ENCODE measurements at places on chromosomes 2 and 18.

- no peak for DNase-seq
These were observed 32.8 kb downstream of the FAM124B start for GRCh38 chr2:224369028-224369632.

DNA sequence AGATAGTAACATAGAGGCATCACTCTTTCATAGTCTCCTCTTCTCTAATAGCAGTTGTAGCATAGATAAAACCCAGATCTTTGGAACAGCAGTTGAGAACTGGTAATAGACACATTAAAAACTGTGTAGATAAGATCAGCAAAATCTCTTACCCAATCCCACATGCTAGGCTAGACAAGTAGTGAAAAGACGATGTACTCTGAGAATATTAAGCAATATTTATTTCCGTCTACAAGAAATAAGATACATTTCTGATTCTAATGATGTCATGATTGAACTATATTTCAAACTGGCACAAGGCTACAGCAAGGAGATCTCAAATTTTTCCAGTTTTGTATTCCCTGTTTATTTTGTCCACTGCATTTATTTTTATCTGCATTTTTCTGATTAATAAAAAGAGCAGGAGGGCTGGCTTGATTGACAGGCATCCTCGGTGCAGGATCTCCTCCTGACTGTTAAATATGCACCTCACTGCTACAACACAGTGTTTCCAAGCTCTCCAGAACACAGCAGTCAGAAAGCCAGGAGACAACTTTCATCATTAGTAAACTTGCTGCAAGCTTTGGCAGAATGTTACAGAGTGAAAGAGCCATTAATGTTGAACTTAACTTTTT is 73.3 kb upstream of the ATIC start:
- no peak for DNase-seq

- DNase-seq = no peak
These were observed 361.9 kb downstream of the NYAP2 start for GRCh38 chr2:225761396-225761795.

DNA sequence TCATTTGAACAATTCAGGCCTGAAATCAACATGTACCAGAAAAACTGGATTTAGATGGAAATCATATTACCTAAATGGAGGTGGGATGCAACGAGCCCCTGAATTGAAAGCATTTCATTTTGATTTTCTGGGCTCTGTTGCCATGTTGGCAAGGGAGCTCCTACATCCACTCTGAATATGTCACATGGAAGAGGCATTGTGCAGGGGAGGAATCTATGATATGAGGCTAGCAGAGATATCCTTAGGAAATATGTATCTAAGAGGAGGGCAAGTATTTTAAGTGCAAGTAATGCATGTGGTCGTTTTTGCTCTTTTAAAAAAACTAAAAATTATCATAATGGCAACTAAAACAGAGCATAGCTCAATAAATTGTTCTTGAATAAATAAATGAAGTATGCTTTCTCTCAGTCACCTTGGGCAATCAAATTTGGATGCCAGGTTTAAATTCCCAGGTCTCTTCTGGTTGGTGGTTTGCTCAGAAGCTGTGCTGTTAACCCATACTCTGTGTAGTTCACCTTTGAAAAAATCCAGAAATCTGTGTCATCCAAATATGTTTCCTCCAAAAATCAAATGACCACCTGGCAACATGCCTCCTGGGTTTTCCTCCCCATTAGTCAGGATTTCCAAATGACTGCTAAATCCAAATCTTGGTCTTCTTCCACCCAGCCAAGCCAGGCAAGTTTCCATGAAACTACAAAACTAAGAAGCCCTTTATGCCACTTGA is 6.5 kb upstream of the LGALSL start:
- DNase-seq = no peak

DNA sequence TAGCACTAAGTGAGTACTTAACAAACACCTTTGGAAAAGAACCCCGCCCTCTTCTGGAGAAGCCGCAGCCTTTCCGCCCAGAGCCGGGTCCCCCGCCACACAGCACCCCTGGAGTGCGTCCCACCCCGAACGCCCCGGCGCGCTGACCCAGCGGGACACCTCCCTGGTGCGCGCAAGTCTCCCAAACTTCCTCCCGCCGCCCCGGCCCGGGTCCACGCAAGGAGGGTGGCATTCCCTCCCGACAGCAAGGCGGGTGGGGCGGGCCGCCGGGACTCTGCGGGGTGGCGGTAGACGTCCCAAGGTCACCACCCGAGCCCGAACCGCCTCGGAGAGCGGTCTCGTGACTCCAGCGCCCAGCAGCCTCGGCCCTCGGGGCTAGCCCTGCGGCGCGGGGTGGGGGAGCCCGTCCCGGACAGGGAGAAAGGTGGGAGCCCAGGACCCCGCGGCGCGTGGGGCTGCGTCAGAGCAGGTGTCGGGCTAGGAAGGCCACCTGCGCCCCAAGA is 598 bp downstream of the CCDC93 start:
- DNase-seq = no peak

DNA sequence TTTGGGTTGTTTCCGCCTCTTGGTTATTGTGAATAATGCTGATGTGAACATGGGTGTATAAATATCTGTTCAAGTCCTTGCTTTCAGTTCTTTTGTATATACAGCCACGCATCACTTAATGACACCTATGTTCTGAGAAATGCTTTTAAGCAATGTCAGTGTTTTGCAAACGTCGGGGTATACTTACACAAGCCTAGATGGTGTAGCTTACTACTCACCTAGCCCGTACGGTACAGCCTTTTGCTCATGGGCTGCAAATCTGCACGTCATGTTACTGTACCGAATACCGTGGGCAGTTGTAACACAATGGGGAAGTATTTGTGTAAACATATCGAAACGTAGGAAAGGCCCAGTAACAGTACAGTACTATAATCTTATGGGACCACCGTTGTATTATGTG is 12.4 kb downstream of the RALB start:
- no peak for DNase-seq

DNA sequence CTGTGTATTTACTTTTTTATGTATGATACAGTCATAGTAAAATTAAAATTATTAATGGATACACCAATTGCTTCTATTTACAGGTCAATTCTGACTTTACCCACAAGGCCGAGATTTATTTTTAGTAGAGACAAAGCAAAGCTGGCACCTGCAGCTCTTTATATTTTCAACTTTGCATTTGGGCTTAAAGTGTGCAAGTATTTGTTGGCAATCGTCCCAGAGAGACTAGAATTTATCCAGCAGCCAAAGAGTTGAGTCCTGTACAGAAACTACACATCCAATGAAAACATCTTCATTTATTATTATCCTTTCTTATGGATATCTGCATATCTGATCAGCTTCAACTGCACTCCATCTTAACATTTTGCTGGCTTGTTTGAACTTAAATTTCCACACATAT is 485.6 kb downstream of the SOX11 start:
- no peak for DNase-seq

- DNase-seq = no peak
These were observed 14.9 kb upstream of the KLF11 start for GRCh38 chr2:10028407-10028987.

DNA sequence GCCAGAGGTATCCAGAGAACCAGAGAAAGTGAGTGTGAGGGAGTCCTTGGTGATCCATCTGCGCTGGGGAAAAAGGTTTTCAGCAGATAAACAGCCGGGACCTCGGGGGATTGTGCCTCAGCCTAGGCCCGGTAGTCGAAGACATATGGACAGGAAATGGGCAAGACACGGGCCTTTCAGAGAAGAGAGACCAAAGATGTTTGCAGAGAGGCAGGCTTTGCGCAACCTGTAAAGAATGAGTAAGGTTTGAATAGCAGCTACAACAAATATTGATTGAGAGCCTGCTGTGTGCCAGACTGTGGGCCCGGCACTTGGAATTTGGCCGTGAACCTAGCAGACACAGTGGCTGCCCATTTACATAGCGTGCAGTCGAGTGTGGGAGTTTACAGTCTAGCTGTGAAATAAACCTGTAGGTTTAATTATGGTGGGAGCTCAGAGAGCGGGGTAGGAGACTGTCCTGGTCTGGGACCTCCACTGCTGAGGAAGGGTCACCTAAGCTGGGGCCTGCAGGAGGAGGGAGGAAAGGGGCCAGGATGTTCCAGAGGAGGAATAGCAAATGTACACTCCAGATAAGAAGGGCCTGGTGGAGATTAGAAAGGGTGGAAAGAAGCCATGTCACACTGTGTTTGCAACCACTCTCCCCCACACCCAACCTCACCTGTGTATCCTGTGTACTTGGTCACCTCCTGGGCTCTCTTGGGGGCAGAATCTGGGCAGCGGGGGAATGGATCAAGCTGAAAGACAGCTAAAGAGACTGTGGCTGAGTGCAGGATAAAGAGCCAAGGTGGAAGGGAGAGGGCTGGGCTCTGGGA is 3.0 kb downstream of the SH2D6 start:
- no peak for DNase-seq

GRCh38 chr2:37782155-37782673 is 110.8 kb upstream of the CDC42EP3 start:
- no peak for DNase-seq

DNA sequence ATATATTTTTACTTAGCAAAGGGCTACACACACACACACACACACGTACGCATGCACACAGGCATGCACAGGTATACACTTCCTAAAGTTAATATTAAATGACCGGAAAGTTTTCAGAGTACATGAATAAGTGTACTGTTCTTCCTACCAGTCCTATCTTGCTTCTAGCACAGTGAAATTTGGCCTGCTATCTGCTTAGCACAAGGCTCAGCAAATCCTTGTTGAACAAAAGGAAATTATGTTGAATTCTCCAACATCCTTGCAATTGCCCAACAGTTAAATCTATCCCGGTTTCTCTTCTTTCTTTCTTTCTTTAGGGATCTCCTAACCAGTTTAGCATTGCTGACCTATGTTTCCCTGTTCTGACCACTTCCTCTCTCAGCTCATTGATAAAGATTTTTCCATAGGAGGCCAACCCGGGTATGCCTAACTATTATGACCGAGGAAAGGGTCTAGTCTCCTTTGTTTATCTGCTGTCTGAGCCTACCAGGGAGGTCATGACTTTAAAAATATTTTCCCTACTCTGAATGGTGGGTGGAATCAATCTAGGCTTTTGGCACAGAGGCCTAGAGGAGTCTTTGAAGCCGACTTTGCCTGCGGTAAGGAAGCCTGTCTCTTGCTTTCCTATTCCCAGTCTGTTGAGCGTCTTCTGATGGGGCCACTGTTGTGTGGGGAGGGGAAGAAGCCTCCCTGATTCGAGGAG is 400.7 kb downstream of the HRH4 start:
- DNase-seq = no peak

DNA sequence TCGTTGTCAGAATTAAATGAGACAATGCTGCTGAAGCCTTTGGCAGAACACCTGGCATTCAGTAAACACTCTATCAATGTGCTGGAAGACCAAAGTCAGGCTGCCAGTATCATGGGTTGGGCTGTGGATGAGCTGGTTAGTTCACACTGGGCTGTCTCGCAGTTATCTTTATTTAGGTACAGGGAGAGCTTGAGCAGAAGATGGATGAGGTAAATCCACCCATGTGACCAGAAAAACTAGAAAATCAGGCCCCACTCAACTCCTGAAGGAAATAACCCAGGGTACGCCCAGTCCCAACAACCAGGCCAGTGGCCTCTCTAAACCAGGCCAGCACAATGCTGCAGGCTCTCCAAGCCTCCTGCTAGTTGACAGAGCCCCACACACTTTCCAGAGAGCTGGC is 330.3 kb downstream of the TNS1 start:
- no peak for DNase-seq

DNA sequence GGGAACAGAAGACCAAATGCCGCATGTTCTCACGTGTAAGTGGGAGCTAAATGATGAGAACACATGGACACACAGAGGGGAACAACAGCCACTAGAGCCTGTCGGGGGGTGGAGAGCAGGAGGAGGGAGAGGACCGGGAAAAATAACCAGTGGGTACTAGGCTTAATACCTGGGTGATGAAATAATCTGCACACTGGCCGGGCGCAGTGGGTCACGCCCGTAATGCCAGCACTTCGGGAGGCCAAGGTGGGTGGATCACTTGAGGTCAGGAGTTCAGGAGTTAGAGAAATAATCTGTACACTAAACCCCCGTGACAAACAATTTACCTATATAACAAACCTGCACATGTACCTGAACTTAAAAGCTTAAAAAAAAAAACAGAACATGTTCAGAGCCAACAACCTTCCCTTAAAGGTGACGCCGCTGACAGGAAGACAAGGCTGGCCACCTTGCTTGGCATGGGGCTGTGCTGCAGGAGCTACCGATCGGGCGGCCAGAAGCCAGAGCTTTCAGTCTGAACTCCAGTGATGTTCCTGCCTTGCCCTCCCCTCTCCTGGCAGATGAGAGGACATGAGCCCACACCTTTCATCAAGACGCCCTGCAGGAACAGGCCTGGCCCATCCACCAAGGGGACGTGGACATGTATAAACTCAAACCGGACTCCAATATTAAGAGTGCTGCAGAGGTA is 11.2 kb downstream of the SLC66A2 start:
- no peak for DNase-seq

GRCh38 chr2:56918790-56919189 is 735.0 kb downstream of the CCDC85A start:
- DNase-seq = no peak

GRCh38 chr2:151484100-151484499 is 74.4 kb downstream of the RIF1 start:
- DNase-seq = no peak

DNA sequence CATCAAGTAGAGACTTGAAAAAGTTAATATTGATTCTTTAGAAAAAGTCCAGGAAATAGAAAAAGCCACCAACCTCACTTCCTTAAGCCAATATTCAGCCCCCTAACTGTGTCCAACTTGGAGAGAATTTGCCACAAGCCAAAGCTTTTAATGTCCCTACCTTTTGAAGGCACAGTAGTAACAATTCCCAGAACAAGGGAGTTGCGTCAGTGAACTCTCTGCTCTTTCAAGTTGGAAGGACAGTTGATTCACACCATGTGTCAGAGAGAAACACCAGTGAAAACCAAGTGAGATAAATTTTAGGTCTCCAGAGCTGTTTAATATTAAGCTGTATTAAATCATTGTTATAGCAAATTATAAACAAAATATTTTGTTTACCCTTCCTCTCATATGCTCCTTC is 66.1 kb downstream of the EXOC6B start:
- DNase-seq = no peak

DNA sequence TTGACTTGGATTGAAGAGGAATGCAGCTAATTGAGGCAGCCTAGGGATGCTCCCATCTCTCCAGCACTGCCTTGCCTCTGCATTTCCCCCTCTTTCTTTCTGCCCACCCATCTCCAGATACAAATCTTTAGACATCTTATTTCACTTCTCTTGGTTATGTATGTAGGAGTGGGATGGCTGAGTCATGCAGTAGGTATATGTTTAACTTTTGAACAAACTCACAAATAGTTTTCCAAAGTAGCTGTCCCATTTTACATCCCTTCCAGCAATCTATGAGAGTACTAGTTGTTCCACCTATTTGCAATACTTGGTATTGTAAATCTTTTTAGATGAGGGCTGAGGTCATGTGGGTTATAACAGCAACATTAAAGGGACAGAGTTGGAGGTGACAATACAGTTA is 329.9 kb downstream of the DYSF start:
- no peak for DNase-seq

GRCh38 chr2:11541693-11542274 is 7.9 kb downstream of the GREB1 start:
- DNase-seq = no peak

All from NCI-H1436 treated with DMSO at 0.1 percent for 48 hours (cell line).